Left cardiac atrium (tissue), 4 donors: ENCODE measurements at places on chromosomes 13 and 19. TPM values are rescaled to one million over a fixed set of nuclear protein-coding genes. Genes with fewer than 3 reads are reported as not detected.

Gene ZNF845
- total RNA-seq = 4.6 TPM

Gene ZNF701
- 14.6 TPM for total RNA-seq

Gene SLC5A5
- not detected for total RNA-seq

Gene ZNF146
- total RNA-seq = 28.0 TPM

Gene ZNF708
- 5.7 TPM for total RNA-seq

Gene ZNF700
- total RNA-seq = 5.6 TPM

Gene PDE4A
- 13.5 TPM for total RNA-seq

Gene SIN3B
- total RNA-seq = 33.0 TPM

Gene AKAP8L
- 74.2 TPM for total RNA-seq

Gene CLC
- not detected for total RNA-seq

Gene GTF2F2
- total RNA-seq = 15.2 TPM
